Nucleus accumbens (tissue), 56 donors: ENCODE measurements at places on chromosomes 4 and X.
A peak's percentile ranks its signal among the peaks of the same experiment; 100 is the strongest.

DNA sequence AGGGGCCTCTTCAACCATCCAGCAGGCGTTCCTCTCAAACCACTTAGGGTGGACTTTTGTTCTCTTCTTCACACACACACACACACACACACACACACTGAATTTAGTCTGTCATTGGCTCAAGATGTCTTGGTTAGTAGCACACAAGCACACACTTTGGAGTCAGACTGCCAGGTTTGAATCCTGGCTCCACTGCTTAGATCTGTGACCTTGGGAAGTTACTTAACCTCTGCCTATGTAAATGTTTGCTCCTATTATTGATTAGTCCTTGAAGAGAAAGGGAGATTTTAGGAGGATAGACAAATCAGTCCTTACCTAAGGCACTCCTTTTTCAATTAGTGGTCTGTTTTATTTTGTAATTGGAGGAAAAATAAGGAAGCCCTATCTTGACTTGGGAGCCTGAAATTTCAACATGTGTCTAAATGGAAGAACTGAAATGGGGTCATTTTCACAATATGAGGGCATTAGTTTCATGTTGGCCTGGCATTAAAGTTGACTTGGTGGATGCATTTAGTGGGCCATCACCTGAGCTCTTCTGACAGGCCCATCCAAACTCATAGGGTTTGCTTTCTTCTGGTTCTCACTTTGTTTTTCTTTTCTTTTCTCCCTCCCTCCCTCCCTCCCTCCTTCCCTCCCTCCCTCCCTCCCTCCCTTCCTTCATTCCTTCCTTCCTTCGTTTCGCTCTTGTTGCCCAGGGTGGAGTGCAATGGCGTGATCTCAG, 13.3 kb upstream of the TMEM131L start:
- DNase-seq: no peak

- peak; percentile 2 for DNase-seq
Measured at GRCh38 chr4:42282081-42282901, 115.0 kb upstream of the SHISA3 start.

GRCh38 chr4:118290951-118291350, 61.9 kb downstream of the PRSS12 start:
- DNase-seq: no peak

- no peak for DNase-seq
Measured at GRCh38 chr4:155854582-155855226, 11.4 kb downstream of the ASIC5 start.

GRCh38 chr4:170014359-170015011, 11.7 kb downstream of the MFAP3L start:
- no peak for DNase-seq

- no peak for DNase-seq
Measured at GRCh38 chr4:15955670-15956069, 7.3 kb downstream of the FGFBP2 start.

- no peak for DNase-seq
Measured at GRCh38 chr4:76311896-76312331, 5.4 kb downstream of the STBD1 start.
